ENCODE measurements at places on chromosomes 3 and 15. TPM values are rescaled to one million over a fixed set of nuclear protein-coding genes. Genes with fewer than 3 reads are reported as not detected.

The SLC51A gene
- total RNA-seq: 0.49 TPM

The SYNPR gene
- 0.20 TPM for total RNA-seq

The ZNF620 gene
- 1.6 TPM for total RNA-seq

DNA sequence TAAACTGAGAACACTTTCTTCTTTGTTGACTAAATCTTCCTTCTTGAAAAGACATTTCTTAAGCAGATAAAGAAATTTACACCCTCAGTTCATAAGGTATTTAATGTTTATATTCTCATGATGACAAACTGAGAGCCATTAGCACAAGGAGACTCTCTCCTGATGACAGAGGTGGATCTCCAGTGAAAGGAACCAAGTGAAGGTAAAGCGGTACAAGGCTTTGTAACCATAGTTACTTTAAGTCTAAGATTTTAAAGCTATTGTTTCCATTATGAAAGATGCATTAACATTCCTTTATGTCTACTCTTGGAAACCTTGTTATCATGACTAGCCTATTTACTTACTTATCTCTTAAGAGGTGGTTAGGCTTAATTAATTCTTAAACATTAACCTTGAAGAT lies 737.1 kb downstream of the MECOM start:
- no peak for DNase-seq

- peak; percentile 70 for DNase-seq
Observed at GRCh38 chr3:26588931-26589330, 33.6 kb upstream of the LRRC3B start.

GRCh38 chr15:101530224-101530958 lies 40.9 kb upstream of the PCSK6 start:
- no peak for DNase-seq

- DNase-seq: no peak
Observed at GRCh38 chr3:191963182-191963581, 502.2 kb downstream of the PYDC2 start.

DNA sequence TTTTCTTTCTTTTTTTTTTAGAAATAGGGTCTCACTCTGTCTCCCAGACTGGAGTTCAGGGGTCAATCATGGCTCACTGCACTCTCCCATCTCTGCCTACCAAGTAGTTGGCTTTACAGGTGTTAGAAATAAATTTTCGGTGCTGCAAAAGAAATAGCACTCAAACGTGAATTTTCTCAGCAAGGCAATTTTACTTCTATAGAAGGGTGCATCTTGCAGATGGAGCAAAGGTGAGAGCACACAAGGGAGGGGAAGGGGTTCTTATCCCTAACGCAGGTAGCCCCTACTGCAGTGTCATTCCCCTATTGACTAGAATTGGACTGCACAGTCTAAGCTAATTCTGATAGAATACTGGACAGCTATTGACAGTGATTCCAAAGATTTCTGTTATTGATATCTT lies 6.8 kb upstream of the FBLN2 start:
- no peak for DNase-seq

GRCh38 chr15:55168350-55168974 lies 28.3 kb downstream of the RSL24D1 start:
- peak; percentile 49 for DNase-seq

DNA sequence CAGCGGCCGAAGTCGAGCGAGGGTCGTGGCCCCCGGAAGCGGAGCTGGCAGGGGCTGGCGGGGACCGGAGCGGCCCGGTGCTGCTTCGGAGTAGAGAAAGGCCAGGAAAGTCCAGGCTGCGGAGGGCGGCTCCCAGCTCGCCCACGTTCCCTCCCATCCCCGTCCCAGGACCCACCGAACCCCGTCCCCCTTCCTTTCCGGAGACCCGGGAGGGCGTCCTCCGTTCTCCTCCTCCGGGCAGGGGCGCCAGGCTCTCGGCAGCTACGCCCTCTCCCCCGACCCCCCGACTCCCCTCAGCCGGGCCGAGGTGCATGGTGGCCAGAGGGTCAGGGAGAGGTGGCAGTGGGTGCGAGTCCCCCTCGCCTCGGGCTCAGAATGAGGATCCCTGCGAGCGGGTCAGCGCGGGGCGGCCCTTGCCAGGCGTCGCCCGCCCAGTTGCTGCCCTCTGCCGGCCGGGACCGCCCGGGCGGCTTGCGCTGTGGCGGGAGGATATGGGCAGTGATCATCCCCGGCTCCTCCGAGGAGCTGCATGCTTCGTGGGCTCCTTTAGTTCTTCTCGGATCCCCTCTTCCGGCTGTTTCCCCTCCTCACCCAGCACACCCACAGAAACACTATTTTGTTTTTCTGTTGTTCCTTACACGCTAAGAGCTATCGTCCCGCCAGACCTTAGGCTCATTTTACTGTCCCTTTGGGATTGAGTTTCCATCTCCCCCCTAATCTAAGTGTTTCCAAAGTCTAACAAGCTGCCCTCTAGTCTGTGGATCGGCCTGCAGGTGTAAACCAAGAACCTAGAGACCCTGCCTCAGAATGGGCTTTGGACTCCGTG lies 744 bp upstream of the ALDH1A2 start:
- DNase-seq: peak; percentile 19

GRCh38 chr15:70876011-70876410 lies 16.2 kb downstream of the THAP10 start:
- no peak for DNase-seq

GRCh38 chr3:16496408-16497222 lies 16.9 kb downstream of the RFTN1 start:
- DNase-seq: no peak

- DNase-seq: no peak
Observed at GRCh38 chr3:128488991-128489673, 3.9 kb downstream of the GATA2 start.

DNA sequence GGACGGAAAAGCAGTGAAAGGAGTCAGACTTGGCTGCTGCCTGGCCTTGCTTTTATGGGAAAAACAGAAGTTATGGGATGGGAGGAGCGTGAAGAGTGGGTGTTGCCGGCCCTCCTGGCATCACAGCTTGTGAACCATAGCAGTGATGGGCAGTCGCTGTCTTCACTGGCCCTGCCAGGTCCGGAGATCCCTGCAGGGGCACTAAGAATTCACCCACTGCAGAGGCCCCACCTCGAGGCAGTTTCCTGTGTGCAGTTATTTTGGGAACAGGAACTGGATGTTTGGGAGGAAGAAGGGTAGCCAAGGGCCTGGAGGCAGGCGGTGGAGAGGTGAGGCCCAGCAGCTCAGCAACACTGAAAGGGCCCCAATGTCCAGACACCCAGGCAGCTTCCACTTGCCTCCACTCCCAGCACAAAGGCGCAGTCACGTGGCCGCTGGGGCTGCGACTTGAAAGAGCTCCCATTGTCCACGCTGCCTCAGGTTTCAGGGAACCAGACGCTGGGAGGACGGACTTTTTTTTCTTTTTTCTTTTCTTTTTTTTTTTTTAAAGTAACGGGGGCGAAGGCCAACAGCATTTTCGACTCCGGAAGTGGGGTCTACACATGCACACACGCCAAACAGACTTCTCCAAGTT lies 255.6 kb downstream of the ZNF621 start:
- DNase-seq: peak; percentile 89

GRCh38 chr3:155418407-155418806 lies 124.9 kb upstream of the STRIT1 start:
- peak; percentile 43 for DNase-seq

All from skin of body (tissue), 3 donors.